ENCODE measurements at places on chromosomes 7 and 10.

DNA sequence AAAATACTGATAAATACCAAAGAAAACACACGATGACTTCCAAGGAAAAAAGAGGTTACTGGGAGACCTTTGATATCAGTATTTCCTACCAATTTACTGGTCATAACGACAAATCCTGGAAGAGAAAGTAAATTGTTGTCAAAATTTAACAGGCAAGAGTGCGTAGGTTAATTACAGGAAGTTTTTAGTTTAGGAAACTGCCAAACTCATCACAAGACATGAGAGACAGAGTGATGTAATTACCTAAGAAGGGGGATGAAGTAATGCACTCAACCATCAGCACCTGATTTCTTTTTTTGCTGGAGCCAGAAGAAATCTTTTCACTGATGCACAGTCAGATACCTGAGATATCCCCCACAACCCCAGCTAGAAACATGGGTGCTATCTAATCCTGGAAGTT is 16.8 kb downstream of the MACC1 start:
- DNase-seq, result no peak

- no peak for DNase-seq
Observed at GRCh38 chr7:148706368-148706767, 7.7 kb downstream of the CUL1 start.

- no peak for DNase-seq
Observed at GRCh38 chr7:83040484-83040883, 122.2 kb downstream of the PCLO start.

- no peak for DNase-seq
Observed at GRCh38 chr10:68594405-68594804, 34.3 kb downstream of the TET1 start.

GRCh38 chr10:33129141-33129995 is 171.3 kb upstream of the ITGB1 start:
- DNase-seq, result no peak

GRCh38 chr7:88289564-88290025 is 17.1 kb downstream of the STEAP4 start:
- no peak for DNase-seq

DNA sequence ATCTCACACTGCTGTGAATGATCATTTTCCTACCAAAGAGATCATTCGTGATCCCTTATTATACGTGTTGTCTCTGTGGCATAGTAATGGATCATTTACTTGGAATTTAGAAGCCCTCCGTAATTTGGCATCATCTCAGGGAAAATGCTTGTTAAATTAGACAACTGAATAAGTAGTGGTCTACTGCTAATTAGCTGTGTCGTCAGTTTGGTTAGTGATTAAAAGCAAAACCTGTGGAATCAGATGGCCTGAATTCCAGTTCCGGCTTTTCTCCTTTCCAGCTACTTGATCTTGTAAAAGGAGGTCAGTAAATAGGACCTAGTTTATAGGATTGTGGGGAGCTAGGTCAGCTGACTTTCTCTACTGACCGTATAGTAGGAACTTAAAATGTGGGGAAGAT is 65.6 kb downstream of the RBM33 start:
- DNase-seq, result no peak

- DNase-seq, result no peak
Observed at GRCh38 chr10:103145860-103146466, 47.1 kb downstream of the NT5C2 start.

- no peak for DNase-seq
Observed at GRCh38 chr7:93461350-93461749, 113.2 kb downstream of the CALCR start.

GRCh38 chr10:131041441-131041840 is 270.1 kb downstream of the TCERG1L start:
- DNase-seq, result no peak

DNA sequence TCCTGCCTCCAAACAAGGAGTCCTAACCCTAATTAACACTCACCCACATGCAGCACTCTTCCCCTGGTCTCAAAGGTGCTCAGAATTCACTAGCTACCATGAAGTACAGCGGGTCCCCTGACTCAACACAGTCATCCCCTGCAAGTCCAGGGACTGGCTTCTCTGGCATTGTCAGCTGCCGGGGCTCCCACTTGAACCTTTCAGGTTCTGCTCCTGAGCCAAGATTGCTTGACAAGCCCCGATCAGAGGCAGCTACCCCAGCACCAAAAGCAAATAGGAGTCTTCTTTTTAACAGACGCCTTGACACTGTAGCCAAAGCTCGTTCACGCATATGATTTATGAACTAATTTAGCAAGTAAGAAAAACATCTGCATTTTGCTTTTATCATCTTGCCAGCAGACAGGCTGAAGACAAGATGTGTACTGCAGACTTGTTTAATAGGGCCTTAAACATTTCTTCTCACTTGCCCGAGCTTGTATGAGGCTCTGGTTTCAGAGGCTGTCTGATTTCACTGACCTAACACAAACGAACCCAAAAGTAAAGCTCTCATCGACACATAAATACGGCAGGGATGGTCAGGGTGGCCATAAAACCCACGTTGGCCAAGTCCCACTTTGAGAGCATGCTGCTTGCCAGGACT is 67.6 kb upstream of the ADAM12 start:
- no peak for DNase-seq

- DNase-seq, result no peak
Observed at GRCh38 chr10:8041284-8041991, 13.1 kb upstream of the GATA3 start.

GRCh38 chr7:89680161-89680560 is 474.1 kb upstream of the STEAP1 start:
- no peak for DNase-seq

DNA sequence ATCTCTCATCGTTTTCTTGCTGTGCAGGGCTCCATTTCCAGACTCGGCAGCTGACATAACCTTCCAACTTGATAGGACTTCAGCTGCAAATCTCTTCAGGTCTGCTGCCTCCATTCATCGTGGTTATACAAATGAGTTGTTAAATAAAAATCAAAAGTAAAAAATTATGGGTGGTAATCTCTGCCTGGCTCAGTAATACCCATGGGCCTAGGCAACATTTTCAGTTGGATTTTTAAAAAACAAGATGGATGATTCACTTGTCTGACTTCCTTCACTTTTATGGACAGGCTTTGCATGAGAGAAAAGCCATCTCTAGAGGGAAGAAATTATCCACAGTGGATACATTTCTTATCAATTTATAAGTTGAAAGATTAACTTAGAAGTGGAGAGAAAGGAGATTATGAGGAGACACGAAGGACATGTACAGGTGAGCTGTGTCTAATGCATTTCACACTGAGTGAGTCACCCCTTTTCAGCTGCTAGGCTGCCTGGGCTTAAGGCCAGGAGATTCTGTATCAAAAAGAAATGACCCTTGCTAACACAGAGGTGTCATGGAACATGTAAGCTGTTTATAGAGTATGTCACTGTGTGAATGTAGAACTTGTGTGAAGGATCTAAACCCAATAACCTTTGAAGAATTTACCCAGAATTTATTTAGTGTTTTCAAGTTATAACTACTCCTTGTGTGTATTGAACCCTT is 495.1 kb downstream of the AUTS2 start:
- no peak for DNase-seq

DNA sequence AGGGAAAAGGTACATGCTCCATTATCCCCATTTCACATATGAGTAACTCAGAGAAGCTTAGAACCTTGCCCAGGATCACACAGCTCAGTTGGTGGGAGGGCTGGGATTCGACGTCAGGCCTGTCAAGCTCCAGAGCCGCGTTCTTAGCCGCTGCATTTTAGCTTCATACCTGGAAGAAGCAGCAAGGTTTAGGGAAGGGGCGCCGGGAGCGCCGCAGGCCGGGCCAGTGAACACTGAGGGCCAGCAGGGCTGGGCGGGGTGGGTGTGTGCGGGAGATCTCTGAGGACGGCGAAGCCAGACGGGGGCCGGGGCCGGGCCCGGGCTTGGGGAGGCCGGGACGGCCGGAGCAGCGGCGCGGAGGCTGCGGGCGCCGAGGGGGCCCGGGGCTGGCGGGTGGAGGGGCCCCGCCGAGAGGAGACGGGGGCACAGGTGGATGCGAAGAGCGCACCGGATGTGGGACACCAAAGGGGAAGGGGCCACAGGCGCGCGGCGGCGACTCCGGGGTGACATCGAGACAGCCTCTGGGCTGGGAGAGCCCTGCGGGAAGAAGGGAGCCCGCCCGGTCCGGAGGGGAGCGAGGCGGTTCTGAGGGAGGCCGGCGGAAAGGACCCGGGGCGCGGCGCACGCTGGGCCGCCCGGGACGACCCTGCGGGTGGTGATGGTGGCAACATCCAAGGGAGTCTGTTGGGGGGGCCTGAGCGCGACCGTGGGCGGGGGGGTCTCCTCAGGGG is 498 bp downstream of the NDST2 start:
- no peak for DNase-seq

- no peak for DNase-seq
Observed at GRCh38 chr10:7157091-7157490, 253.7 kb downstream of the SFMBT2 start.

DNA sequence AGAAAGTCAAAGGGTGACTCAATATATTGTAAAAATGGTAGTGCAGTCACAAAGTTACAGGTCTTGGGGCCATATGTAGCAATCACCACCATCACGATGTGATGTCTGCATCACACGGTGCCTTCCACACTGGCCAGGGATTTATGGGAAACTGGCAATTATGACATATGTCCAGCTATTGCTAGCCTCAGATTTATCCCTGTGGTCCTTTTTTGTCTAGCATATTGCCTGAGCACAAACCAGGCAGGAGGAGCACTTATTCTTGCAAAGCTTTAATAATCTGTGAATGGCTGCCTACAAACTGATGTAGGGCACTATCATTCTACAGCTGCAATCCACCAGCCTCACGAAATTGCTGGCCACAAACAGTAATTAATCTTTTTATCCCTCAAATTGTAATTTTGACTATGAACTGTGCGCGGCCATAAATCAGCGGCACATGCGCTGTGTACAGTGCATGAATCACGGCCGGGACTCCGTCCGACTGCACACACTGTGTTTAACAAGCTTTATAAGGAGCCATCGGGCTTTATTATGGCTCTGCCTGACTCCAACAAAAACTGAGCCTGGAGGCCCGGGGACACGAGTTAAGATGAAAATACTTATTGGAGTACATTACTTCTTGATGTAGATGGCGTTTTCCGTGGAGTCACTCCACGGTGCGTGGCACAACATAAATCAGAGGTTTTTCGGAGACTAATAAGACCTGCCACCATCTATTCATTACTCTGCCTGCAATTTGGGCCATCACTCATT is 115.2 kb downstream of the EBF3 start:
- no peak for DNase-seq

DNA sequence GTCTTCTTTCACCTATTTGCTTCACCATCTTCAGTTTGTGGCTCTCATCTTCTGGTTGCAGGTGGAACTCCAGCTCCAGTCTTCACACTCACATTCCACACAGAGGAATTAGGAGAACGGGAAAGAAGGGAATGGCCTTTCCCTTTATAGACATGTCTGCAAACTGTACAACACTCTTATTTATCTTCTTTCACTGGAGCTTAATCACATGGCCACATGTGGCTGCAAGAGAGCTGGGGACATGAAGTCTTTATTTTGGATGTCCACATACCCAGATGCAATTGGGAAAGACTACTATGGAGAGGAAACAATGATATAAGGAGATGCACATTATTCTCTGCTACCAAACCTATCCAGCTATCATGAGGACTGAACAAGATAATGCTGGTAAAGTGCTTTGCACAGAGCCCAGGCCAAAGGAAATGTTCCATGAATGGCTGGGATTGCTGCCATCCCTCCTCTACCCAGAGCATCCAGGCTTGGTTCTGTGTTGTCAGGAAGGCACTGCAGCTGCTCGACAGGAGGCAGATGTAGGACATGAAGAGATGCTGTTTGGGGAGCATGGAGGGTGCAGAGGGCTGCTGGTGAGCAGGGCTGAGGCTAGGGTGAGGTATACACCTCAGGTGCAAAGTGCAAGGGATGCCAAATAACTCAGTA is 183.8 kb upstream of the TBX20 start:
- DNase-seq, result no peak

- no peak for DNase-seq
Observed at GRCh38 chr7:70481570-70482123, 650.3 kb upstream of the GALNT17 start.

- DNase-seq, result no peak
Observed at GRCh38 chr10:75117995-75118394, 6.5 kb downstream of the SAMD8 start.

DNA sequence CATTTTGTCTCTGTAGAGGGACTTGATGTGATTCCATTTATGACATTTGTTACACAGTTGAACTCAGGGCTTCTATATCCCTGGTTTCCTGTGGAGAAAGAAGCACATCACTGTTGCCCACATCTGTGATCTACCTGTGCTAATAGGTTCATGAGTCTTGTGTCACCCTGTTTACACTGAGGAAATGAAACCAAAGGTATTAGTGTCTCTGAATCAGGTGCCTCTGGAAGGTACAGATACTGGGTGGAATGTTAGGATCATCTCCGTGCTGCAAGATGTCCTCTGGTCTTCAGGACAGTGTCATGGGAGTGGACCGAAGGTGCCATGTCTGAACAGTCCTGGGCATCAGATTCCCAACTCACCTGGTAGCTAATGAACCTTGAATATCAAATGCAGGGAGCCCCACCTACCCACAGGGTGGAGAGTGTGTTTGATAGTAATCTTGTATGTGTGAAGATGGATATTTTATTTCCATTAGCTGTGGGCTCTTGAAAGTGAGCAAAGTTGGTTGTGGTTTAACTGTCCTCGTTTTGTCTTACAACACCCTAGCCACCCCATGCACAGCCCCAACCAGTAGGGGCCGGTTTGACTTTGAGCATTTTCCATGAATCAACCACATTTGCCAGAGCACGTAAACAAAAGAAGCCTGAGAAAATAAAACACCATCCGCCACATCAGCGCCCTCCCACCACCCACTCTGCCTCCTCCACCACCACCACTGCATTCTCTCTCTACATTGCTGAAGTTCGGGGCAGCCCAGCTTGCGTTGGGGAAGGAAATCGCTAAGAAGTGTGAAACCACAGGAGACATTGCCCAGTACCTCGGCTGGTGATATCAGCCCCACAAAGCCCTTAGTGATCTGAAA is 40.7 kb downstream of the TARP start:
- no peak for DNase-seq

GRCh38 chr7:91043186-91043585 is 221.0 kb upstream of the FZD1 start:
- DNase-seq, result no peak

DNA sequence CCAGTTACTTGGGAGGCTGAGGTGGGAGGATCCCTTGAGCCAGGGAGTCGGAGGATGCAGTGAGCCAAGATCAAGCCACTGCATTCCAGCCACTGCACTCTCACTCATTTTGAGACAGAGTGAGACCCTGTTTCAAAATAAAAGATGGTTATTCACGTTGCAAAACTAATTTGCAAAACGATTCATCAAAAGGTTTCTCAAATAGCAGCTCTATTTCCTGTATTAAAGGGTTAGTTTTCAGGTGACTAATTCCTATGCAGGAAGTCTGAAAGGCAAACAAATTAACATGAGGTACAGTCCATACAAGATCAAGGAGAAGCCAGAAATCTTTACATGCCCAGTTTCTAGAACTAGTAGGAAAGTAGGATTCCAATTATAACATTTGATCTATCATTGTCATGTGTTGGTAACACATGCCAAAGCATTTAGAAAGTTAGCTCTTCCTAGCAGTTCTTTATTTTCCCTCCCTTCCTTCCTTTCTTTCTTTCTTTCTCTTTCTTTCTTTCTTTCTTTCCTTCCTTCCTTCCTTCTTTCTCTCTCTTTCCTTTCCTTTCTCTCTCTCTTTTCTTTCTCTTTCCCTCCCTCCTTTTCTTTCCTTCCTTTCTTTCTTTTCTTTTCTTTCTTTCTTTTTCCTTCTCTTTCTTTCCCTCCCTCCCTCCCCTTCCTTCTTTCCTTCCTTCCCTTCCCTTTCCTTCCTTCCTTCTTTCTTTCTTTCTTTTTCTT is 49.3 kb downstream of the DENND2A start:
- no peak for DNase-seq

All from cortex of kidney (tissue), 1 donor.